ENCODE measurements at places on chromosomes 1 and 21. TPM values are rescaled to one million over a fixed set of nuclear protein-coding genes. Genes with fewer than 3 reads are reported as not detected.

Gene PLA2G5
- total RNA-seq, result not detected

Gene SPRR1A
- total RNA-seq, result not detected

Gene TTC22
- not detected for total RNA-seq

Gene AIRE
- not detected for total RNA-seq

Gene NPHS2
- total RNA-seq, result not detected

Gene LCE7A
- total RNA-seq, result not detected

Gene NEXN
- 5.4 TPM for total RNA-seq

Gene ANKRD34A
- total RNA-seq, result 1.6 TPM

Gene CCSAP
- total RNA-seq, result 6.7 TPM

Gene OR2L8
- total RNA-seq, result 0.97 TPM

Gene MAGI3
- total RNA-seq, result 12.0 TPM

Gene HES2
- under 0.01 TPM for total RNA-seq

Gene SEMA4A
- 0.97 TPM for total RNA-seq

Gene SYCP1
- not detected for total RNA-seq

Gene LRRC53
- not detected for total RNA-seq

Gene AADACL4
- not detected for total RNA-seq

Gene BROX
- 93.6 TPM for total RNA-seq

Gene WNT3A
- not detected for total RNA-seq

Gene AHCTF1
- total RNA-seq, result 34.7 TPM

Gene KRTAP20-4
- total RNA-seq, result not detected

Gene TEX38
- total RNA-seq, result not detected

Gene OR2G6
- total RNA-seq, result not detected

Gene KCNJ6
- 0.24 TPM for total RNA-seq

Gene KRTAP7-1
- total RNA-seq, result not detected

Gene ATP6V1G3
- not detected for total RNA-seq

Gene GREM2
- total RNA-seq, result 4.3 TPM

Gene NTRK1
- total RNA-seq, result not detected

Gene JAM2
- total RNA-seq, result 14.7 TPM

Gene MYCL
- total RNA-seq, result not detected

Gene BRINP3
- 0.16 TPM for total RNA-seq
